ENCODE measurements at places on chromosomes 7 and 10.
A peak's percentile ranks its signal among the peaks of the same experiment; 100 is the strongest.

DNA sequence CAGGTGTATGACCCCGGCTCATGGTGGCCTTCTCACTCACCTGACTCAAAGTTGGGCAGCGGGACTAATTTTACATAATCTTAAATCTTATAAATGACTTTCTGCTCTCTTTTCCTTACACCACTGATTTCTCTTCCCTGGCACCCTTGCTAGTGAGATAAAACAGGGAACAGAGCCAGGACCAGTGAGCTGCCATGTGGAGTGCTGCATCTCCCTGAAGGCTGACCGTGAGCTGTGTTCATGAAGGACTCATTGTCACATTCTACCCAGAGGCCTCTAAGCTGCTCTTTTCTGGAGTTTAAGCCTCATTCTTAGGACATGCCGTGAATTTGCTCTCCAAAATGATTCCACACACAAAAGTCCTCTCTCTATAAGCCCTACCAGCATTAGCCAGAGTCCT lies 762.3 kb downstream of the AUTS2 start:
- DNase-seq, result no peak

GRCh38 chr10:125689955-125690569 lies 7.1 kb upstream of the TEX36 start:
- no peak for DNase-seq

GRCh38 chr10:12679636-12680035 lies 321.9 kb downstream of the CCDC3 start:
- DNase-seq, result no peak

- no peak for DNase-seq
These were observed 51.1 kb downstream of the PRF1 start for GRCh38 chr10:70551466-70551865.

DNA sequence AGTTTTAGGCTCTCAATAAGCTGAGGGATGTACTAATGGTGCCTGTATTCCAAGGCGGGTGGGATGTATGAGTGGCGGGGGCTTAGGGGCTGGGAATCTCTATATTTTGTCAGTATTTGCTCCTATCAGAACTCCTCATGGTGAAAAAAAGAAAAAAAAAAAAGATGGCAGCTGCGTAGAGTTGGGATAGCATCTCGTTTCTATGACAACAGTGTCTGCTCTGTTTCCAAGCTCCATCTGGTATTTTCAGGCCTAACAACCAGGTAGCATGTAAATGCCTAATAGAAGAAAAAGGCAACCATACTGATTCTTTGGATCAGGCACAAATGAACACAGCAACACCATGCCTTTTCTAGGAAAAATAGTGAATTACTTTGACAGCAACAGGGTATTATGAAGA lies 11.7 kb upstream of the CCDC172 start:
- no peak for DNase-seq

- no peak for DNase-seq
These were observed 102.4 kb downstream of the SEMA3A start for GRCh38 chr7:84092207-84092606.

- DNase-seq, result no peak
These were observed 174.6 kb downstream of the FRMD4A start for GRCh38 chr10:14156104-14156503.

DNA sequence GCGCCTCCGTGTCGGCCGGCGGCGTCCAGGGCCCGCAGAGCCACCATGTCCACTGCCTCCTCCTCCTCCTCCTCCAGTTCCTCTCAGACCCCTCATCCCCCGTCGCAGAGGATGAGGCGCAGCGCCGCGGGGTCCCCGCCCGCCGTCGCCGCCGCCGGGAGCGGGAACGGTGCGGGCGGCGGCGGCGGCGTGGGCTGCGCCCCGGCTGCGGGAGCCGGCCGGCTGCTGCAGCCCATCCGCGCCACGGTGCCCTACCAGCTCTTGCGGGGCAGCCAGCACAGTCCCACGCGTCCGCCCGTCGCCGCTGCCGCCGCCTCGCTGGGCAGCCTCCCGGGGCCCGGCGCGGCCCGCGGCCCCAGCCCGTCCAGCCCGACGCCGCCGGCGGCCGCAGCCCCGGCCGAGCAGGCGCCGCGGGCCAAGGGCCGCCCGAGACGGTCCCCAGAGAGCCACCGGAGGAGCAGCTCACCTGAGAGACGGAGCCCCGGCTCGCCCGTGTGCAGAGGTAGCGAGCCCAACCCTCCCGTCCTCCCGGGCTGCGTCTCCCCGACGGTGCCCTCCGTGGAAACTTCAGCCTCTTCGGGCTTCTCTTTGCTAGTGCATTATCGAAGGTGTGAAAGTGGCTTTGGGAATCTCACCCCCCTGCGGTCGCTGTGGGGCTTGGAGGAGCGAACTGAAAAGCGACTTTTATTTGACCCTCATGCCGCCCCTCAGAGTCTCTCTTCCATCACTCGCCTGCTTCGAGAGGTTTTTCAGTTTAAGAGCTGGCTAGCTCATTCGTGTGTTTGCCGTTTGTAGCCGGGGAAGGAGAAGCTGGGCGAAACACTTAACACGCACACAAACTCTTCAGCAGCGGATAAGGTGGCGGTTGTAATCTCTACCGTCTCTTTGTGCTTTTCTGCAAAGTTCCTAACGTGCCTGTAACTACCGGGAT lies 975 bp downstream of the GLCCI1 start:
- peak; percentile 52 for DNase-seq

GRCh38 chr10:3400348-3400747 lies 227.8 kb upstream of the PITRM1 start:
- DNase-seq, result no peak

DNA sequence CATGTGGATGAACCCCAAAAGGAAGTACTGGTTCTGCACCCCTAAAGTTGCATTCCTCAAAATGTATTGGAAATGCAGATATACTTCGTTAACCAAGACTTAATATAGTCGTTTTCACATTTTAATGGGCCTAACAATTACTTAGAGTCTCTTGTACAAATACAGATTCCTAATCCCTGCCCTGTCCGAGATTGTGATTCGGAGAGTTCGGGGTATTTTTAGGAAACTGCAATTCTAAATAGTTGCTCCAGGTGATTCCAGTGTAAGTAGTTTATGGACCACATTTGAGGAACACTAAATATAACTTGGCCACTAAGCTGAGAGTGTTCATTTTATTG lies 830 bp downstream of the TRUB1 start:
- DNase-seq, result no peak

- no peak for DNase-seq
These were observed 41.1 kb upstream of the DLG5 start for GRCh38 chr10:77967611-77968022.

DNA sequence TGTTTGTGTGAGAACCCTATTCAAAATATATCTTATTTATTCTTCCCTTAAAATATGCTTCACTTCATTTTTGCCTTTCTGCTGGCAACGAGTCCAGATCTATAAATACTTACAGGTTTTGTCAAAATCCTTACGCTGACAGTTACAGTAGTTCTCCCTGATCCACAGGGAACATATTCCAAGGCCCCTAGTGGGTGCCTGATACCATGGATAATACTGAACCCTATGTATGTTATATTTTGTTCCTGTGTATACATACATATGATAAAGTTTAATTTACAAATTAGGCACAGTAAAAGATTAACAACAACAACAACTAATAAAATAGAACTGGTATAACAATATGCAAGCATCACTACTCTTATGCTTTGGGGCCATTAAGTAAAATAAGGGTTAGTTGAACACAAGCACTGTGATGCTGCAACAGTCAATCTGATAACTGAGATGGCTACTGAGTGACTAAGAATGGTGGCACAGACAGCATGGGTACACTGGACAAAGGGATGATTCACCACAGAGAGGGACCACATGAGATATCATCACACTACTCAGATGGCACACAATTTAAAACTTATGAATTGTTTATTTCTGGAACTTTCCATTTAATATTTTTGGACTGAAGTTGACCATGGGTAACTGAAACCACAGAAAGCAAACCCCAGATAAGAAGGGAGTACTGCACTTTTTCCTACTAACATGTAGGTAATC lies 29.4 kb upstream of the PCGF5 start:
- DNase-seq, result no peak

DNA sequence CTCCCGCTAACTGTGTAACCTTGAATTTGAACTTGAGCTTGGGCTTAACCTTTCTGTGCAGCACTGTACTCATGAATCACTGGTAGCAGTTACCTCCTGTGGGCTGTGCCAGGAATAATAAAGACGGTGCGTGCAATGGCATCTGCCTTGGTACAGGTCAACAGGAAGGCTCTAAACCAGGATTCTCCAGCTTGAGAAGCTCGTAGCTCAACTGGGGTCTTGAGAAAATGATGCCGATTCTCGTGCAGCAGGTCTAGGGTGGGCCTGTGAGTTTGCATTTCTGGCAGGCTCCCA lies 112.5 kb upstream of the ANLN start:
- DNase-seq, result no peak
